ENCODE measurements at places on chromosomes 11 and 22. TPM values are rescaled to one million over a fixed set of nuclear protein-coding genes. Genes with fewer than 3 reads are reported as not detected.

The ELFN2 gene
- polyA plus RNA-seq, result 1.4 TPM

The ACO2 gene
- polyA plus RNA-seq, result 116 TPM

The PEX16 gene
- polyA plus RNA-seq, result 13.5 TPM

The MSANTD4 gene
- 39.2 TPM for polyA plus RNA-seq

The NPAS4 gene
- 0.11 TPM for polyA plus RNA-seq

The OR51B4 gene
- polyA plus RNA-seq, result 0.22 TPM

DNA sequence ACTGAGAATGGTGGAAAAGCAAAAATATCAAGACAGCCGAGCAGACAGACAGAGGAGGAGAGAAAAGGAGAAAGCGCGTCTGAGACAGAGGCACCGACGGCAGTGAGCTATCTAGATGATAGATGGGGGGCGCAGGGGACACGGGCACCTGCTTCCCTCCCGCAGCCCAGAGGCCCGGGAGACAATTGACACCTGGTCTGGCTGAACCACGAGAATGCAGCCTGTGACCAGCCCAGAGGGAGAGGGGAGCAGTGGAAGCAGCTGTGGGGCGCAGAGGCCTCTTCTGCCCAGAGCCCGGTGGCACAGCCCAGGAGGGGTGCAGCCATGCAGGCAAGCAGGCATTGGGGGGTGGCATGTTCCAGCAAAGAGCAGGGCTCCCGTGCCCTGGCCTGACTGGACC, 48.2 kb downstream of the ELFN2 start:
- DNase-seq, result no peak

DNA sequence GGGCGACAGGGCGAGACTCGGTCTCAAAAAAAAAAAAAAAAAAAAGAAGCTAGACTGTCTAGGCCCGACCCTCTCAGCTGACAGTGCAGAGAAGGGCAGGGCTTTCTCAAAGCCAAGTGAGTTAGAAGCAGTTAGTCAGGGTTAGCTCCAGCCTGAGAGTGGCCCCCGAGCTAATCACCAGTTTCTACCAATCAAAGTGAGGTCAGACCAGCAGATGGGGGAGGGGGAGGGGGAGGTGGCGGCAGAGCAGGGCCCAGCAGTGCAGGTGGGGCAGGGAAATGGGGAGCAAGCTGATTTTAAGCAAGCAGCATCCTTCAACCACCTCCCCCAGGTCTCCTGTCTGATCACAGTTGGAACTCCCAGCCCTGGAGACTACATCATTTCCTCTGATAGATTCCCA, 55.3 kb upstream of the PRR5 start:
- DNase-seq, result no peak

- DNase-seq, result no peak
Measured at GRCh38 chr22:19719050-19719482, 4.3 kb upstream of the GP1BB start.

DNA sequence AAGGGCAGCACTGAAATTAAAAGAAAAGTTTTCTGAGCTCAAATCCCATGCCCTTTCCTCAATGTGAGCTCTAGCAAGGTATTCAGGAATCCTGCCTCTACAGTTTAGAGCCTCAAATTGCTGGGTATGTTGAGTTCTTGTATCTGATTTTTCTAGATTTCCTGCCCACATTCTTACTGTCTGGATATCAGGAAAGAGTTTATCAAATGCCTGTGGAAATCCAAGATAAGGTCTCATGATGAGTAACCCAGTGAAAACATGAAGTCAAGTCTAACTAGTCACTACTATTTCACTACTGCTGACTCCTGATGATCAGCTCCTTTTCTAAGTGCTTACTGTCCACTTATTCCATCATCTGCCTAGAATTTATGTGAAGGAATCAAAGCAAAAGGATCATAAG, 29.8 kb downstream of the LIMK2 start:
- no peak for DNase-seq
